ENCODE measurements at places on chromosomes 16 and 17.
A peak's percentile ranks its signal among the peaks of the same experiment; 100 is the strongest.

GRCh38 chr16:57357330-57358085 is 1.1 kb upstream of the CCL22 start:
- DNase-seq = no peak

DNA sequence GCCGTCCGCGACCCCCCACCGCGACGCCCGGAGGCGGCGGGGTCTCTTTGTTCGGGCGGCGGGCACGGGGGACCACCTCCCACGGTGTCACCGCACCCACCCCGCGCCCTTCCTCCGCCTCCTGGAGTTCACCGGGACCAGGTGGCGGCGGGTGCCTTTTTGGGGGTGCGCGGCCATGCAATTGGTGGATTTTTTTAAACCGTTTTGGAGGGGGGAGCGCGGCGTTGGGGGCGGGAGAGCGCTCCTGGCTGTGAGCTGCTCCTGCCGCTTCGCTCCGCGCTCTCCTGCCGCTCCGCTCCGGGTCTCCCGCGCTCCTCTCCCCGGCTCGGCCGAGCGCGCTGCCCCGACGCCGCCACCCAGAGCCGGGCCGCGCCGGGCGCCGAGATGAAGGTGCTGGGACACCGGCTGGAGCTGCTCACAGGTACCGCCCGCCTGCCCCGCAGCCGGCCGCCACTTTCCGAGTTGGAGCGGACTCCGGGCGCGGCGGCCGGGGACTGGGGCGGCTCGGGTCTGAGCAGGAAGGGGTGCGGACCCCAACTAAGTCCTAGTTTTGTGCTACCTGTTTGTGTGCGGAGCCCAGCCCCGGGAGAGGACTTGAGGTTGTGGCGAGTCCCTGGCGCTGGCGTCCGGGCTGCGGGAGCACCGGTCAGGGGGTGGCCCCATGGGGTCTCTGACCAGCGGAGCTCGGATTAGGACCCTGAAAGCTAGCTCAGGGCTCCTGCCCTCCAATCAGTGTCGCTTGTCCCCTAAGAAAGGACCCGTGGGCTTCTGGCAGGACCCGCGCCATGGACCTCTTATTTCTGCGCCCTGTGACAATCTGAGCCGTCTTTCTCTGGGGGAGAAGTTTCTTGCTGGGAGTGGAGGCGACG is 35.7 kb upstream of the NDRG4 start:
- DNase-seq = peak; percentile 30

DNA sequence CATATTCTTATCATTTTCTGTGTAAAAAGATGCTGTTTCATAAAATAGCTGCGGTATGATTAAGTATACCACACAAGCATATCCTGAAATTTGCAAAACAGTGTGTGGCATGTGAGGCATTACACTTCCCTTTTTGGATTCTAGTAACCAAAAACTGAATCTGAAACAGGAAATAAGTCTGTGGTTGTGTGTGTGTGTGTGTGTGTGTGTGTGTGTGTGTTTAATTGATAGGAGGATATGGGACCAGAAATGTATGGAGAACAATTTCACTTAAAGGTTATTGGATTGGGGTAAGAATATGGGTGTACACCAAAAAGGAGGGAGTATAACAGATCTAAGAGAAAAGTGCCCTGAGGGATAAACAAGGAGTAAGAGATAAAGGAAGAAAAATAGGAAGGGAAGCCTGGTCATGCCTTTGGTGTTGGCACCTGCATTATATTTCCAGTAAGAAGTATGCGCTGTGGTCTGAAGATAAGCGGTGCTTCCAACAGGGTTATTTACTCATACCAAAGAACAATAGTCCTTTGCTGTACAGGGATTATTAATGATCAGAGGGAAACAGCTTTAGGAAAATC is 4.0 kb downstream of the LYRM1 start:
- no peak for DNase-seq

DNA sequence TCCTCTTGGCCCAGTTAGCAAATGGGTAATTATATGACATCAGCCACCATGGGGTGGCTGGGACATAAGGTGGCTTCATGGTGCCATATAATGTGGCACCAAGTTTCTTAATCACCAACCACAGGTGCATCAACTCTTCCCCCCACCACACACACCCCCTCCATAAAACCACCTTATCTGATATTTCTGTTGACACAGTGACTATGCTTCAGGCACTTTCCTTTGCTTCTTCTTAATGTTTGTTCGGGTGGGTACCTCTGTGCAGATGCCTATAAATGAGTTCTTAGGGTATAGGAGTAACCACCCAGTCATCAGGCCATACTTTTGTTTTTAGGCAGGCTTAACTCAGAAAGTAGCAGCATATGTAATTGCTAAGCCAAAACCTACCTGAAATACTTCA is 29.5 kb downstream of the RNF43 start:
- no peak for DNase-seq

GRCh38 chr16:66397736-66398433 is 29.2 kb upstream of the BEAN1 start:
- DNase-seq = no peak

GRCh38 chr17:42459801-42460281 is 1.2 kb downstream of the ATP6V0A1 start:
- peak; percentile 60 for DNase-seq

DNA sequence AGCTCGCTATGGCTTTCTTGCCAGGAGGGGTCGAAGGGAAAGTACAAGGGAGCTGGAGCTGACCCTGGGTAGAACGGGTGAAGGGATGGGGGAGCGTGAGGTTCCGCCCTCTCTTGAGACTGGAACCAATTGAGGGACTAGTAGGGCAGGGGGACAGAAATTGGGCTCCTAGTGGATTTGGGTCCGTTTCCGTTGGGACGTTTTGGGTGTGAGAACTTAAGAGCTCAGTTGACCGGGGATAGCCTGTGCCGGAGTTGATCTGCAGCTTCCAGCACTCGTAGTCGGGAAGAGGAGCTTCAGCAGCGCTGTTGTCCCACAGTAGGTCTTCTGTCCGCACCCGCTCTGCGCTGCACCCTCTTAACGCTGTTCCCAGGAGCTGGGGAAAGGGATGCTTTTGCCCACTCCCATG is 481 bp downstream of the CNTROB start:
- DNase-seq = peak; percentile 55

DNA sequence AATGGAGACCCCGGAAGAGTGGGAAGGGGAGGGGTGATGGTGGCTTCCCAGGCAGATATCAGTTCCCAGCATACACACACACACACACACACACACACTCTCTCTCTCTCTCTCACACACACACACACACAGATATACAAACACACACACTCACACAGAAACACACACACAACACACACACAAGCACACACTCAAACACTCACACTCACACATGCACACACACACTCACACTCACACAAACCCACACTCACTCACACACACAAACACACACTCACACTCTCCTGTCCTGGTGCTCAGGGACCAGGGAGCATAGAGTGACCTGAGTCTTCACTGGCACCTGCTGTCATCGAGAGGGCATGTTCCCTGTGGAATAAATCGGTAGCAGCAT is 5.6 kb downstream of the CA4 start:
- no peak for DNase-seq

GRCh38 chr16:3458278-3458851 is 14.9 kb downstream of the NAA60 start:
- peak; percentile 39 for DNase-seq

- no peak for DNase-seq
These were observed 141.8 kb downstream of the KATNIP start for GRCh38 chr16:27691721-27692120.

DNA sequence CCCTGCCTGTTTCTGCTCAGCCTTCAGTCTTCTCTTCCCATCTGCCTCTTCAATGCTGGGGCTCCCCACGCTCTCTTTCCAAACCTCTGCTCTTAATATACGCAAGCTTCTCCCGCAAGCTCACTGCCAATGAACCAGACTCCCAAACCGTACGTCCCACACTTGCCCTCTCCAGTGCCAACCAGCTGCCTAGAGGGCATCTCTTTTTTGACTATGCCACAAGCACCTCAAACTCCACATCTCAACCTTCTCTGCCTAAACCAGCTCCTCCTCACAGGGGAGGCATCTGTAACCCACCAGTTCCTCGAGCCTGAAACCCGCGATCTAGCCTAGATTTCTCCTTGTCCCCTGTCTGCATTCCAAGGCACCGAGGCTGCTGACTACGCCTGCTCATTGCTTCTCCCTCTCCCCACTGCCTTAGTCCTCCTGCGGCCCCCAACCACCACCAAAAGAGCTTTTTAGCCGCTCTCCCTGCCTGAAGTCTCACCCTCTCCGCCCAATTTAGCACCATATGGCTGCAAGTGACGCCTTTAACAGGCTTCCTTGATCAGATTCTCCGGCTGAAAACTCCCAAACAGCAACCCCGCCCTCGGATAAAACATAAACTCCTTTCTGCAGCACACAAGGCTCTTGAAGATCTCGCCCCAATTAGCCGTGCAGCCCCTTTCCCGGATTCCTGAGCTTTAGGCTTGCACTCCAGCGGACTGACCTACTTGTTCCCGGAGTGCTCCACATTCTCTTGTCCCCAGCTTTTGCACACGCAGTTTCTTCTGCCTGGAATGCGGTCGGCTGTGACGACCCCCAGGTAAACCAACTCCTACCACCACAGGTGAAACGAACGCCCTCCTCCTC is 1.5 kb downstream of the GGA2 start:
- peak; percentile 55 for DNase-seq

GRCh38 chr16:86324320-86324719 is 186.0 kb upstream of the FOXF1 start:
- DNase-seq = no peak

DNA sequence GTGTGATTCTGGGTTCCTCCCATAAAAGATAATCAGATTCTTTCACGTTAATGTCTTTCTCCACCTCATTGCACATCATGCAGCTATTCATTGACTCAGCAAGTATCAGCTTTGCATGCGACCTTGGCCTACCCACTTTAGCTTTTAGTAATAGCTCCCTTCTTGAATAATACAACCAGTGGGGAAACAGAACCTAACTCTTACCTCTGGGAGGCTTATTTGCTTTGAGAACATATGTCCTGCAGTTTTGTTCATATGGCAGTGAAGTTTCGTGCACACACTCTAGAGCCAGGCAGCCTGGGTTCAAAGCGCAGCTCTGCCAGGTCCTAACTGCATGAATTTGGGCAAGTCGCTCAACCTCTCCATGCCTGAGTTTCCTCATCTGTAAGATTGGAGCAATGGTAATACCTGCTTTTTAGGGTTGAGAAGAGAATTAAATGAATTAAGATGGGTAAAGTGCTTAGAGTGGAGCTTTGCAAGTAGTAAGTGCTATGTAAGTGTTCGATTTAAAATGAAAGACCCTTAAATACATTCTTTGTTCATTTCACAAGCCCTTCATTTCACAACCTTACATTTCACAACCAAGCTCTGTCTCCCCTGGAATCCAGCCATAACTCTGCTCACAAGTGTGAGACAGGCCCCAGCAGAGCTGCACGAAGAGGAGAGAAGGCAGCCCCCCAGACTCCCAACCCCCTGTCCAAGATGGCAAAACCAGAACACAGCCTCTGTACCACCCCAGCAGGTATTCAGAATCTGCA is 29.3 kb downstream of the MAPT start:
- DNase-seq = no peak

DNA sequence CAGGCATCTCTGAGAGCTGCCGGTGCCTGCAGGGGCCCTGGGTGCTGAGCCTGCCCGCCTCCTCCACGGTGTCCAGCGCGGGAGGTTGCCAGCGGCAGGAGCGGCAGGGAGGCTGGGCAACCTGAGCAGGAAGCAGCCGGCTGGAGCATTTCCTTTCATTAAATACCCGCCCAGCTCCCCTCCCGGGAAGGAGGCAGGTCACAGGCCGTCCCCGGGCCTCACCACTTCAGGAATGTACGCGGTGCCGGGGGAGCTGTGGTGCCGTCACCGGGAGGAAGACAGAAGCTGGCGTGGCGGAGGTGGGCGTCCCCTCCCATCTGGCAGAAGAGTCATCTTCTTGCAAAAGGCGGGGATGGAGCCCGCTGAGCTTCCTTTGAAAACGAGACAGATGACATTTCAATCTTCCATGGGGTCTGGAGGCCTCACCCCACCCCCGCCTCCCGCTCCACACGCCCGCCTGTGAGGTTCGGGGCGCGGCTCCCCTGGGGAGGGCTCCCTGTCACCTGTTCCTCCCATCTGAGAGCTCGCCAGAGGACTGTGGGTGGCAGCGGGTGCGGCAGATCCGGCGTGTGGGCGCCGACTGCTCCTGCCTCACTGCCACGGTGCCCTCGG is 16.0 kb downstream of the SOX8 start:
- peak; percentile 69 for DNase-seq

GRCh38 chr17:54891176-54891821 is 9.4 kb upstream of the TOM1L1 start:
- peak; percentile 86 for DNase-seq

- peak; percentile 17 for DNase-seq
These were observed 66.3 kb downstream of the BPTF start for GRCh38 chr17:67891481-67892119.

DNA sequence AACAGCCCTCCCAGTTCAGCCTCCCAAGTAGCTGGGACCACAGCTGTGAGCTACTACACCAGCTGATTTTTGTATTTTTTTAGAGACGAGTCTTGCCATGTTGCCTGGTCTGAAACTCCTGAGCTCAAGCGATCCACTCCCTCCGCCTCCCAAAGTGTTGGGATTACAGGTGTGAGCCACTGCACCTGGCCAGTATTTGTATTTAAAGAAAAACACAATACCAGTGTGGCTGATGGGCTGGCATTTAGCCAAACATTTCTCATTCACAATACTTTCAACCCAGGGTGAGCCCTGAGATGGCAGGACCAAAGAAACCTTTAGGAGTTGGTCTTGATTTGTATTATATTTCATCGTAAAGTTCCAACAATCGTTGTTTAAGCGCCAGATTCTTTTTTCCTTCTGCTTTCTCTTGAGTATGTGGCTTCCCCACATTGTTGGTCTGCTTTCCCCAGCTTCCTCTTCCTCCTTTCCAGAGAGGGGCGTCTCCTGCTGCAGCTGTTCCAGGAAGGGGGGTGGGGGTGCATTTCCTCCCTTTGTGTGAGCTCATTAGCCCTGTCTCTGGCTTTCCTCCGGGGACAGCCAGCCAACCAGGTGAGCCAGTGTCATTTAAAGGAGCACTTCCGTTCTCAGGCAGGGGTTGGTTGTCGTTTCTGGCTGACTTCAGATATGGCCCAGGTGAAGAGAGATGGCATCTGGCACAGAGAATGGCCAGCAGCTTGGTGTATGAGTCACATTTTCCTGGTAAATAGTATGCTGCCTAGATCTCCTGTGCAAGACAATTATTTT is 79.9 kb downstream of the GPRC5B start:
- peak; percentile 43 for DNase-seq

DNA sequence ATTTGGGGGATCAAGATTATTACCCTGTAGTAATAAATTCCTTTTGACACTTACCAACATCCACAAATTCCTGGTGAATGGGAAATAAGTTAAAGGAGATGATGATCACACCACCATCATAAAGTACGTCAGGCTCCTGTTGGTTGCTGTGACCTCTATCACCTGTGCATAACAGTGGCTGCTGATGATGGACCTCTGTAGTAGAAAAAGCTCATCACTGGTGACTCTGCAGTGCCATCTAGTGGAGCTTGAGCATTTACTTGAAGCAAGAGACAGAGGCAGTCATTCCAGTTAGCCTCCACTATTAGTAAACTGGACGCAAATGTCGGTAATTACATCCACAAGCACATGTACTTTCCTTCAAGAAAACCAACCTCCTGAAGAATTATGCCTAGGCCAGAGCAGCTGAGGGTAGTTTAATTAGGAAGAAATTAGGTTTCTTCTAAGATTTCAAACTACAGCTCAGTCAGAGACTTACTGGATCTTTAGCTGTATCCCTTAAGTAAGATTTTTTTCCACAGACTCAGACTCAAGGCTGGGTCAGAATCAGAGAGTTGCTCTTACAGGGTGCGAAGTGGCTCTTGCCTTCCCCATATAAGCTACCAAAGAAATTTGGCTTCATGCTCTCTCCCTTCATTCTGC is 39.3 kb downstream of the CYB561 start:
- peak; percentile 96 for DNase-seq

GRCh38 chr17:41308251-41308917 is 725 bp downstream of the KRTAP16-1 start:
- peak; percentile 92 for DNase-seq

- no peak for DNase-seq
These were observed 20.1 kb downstream of the CPNE2 start for GRCh38 chr16:57112403-57113041.

Data from tongue (tissue), 3 donors.